Stimulated activated CD4-positive, alpha-beta T cell treated with anti-CD3 and anti-CD28 coated beads, Interleukin-2, amount 100 ng/mL, for 4 hours (primary cell): ENCODE measurements at places on chromosomes 16 and 17.

- peak; percentile 53 for DNase-seq
Measured at GRCh38 chr17:77451245-77451893, 310.6 kb downstream of the SEC14L1 start.

DNA sequence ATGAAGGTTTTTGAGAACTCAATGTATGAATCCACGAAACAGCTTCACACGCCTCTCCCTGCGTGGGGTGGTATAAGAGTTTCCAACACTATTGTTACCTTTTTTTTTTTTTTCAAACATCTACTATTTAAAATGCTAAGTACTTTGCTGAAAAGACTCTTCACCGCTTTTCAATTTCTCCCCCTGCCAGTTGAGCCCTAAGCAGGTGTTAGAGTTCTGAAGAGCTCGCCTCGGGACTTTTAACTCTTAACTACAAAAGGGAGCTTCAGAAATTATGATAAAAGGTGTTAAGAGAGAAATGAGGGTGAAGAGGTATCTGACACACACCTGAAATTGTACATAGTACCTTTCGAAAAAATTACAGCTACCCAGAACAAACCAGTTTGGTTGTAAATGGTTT is 20.9 kb upstream of the PSMD7 start:
- no peak for DNase-seq

DNA sequence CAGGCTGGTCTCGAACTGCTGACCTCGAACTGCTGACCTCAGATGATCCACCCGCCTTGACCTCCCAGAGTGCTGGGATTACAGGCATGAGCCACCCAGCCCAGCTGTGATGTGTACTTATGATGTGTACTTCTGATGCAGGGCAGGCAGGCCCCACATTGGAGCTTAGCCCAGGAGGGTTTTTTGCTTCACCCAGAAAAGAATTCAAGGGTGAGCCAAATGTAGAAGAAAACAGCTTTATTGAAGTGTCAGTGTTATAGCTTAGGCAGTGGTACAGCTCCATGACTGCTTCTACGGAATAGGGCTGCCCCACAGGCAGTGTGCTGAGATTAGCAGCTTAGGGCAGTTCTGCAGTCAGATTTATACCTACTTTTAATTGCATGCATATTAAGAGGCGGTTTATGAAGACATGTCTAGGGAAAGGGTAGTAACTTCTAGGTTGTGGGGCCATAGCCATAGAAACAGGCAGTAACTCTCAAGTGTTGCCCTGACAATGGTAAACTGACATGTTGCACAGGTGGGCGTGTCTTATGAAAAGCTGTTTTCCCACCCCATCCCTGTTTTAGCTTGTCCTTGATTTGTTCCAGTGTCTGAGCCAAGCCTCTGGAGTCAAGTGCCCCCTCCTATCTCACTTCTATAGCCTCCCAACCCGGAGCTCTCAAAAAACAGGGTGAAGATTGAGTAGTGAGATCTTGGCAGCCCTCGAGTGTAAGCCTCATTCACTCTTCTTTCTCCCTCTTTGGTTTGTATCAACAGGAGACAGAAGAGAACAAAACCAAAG is 24.1 kb upstream of the POLR3E start:
- no peak for DNase-seq

GRCh38 chr17:58120195-58120822 is 27.9 kb upstream of the OR4D1 start:
- DNase-seq = peak; percentile 9

DNA sequence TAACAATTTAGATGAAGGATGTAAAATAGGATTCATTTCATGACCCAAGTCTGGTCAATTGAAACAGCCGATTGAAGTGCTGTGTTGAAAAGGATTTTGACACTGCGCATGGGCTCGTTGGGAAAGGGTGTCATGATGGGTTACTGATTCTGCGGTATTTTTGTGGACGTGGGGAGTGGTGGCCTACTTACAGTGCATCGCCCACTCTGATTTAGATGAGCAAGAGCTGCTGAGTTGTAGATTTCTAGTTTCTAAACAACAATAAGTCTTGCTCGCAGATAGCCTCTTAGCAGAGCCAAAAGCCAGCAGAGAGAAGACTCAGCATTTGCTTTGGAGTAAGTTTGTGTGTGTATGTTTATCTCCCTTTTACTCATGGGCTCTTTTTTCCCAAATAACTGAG is 731.0 kb downstream of the MAF start:
- no peak for DNase-seq

- DNase-seq = no peak
Measured at GRCh38 chr16:25709213-25709612, 17.5 kb downstream of the HS3ST4 start.

GRCh38 chr17:59696682-59697277 is 10.4 kb downstream of the PTRH2 start:
- no peak for DNase-seq

DNA sequence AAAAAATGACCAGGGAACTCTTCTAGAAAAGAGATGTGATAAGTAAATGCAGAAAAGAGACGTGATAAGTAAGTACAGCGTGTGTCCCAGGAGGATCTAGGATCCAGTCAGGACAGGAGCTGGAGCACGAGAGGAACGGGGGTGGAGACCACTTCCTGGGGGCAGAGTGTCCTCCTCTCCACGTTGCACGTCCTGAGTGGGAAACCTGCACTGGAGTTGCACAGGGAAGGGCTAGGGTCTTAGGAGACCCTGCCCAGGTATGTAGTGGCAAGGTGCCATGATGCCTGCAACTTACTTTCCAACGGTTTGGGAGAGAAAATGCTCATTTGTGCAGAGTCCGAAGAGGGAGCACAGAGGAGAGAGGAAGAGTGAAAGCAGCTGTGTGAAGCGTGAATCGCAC is 55.8 kb downstream of the RNF213 start:
- no peak for DNase-seq

DNA sequence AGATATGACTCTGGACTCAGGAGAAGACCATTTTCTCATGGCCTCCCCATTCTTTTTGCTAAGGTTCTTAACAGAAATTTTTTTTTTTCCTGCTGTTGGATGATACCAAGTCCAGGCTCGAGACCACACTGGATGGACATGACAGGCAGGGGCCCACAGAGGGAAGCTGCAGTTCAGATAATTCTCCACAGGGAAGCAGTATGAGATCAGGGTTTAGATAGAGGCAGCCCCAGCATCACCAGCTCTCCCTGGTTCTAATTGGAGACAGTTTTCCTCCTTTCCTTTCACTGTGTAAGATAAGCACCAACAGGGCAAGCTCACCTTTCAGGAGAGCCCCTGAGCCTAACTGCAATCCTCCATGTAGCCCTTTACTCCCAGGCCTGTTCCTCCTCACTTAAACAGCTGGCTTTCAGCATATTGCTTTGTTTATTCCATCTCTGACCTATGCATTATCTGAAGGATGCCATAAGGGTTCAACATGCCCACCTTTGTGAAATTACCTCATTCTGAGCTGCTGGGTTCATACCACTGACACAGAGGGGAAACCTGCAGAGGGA is 108.1 kb downstream of the SNX11 start:
- DNase-seq = no peak

GRCh38 chr16:54243202-54243601 is 43.4 kb downstream of the IRX3 start:
- no peak for DNase-seq

DNA sequence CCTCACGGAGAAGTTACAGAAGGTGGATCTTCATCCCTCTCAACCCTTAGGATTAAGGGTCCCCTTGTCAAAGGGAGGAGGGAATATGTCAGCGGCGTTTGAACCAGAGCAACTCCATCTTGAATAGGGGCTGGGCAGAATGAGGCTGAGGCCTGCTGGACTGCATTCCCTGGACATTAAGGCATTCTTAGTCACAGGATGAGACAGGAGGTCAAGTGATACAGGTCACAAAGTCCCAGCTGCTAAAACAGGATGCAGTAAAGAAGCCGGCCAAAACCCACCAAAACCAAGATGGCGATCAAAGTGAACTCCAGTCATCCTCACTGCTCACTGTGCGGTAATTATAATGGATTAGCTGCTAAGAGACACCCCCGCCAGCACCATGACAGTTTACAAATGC is 36.7 kb downstream of the RBFOX3 start:
- no peak for DNase-seq

DNA sequence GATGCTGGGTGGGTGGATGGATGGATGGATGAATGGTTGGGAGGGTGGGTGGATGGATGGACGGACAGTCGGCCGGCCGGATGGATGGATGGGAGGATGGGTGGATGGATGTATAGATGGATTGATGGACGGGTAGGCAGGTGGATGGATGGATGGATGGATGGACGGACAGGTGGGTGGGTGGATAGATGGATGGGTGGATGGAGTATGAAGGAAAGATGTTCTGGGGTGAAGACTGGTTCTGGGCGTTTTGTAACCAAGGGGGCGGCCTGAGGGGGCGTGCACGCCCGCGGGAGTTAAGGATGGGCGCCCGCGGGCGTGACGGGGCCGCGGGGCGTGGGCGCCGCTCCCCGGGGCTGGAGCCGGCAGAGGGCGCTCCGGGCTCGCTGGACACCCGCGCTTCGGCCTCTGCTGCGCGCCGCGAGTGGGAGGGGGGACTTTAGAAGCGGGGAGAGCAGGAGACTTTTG is at the start of gene NECAB2:
Gene NECAB2 (plus strand): TSS at position 407 of the 468 bp plus-strand sequence. CDS start 405 bp downstream, outside the sequence.
- DNase-seq = no peak

- DNase-seq = no peak
Measured at GRCh38 chr17:4072487-4073157, 70.2 kb downstream of the ZZEF1 start.

DNA sequence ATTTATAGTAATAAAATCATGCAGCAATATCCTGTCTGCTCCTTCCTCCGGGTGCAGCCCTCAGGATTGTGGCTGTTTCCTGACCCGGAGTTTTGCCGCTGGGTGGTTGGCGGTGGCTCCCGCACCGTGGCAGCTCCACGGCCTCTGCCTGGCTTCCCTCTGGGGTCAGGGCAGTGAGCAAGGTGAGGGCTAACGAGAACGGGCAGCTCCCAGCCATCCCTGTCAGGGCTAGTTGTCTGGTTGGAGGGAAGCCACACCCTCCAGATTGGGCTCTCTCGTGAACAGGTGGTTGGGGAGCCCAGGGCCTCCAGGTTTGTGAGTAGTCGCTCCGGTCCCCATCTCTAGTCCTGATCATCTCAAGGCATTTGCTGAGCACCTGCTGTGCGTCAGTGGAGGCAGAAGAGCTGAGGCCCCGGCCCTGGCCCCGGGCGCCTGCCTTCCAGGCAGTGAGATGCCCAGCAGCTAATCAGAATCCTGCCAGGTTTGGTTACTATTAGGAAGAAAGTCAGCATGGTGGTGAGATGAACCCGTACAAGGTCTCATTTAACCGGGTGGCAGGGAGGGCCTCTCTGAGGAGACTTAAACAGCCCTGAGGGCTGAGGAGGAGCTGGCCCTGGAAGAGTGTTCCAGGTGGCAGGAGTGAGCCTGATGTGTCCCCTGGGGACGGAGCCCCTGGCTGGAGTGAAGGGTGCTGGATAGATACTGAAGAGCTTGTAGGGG is 2.3 kb upstream of the NUDT16L1 start:
- no peak for DNase-seq

GRCh38 chr16:25812215-25812614 is 120.5 kb downstream of the HS3ST4 start:
- no peak for DNase-seq

GRCh38 chr16:1308036-1308976 is 1.1 kb upstream of the UBE2I start:
- no peak for DNase-seq

DNA sequence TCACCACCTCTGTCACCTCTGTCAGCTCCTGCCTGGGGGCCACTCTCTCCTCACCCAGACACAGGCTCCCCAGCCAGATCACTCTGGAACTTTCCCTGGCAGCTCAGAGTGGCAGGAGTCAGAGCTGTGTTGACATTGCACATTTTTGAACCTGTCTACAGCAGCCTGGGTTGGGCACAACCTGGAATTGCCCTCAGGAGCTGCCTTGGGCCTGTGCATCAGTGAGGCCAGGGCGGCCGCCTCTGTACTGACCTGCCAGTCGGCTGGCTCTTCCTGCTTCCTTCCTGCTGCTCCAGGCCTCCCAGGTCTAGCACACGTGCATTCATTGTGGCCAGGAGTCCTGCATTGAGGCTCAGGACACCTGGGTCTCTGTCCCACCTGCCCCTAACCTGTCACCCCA is 14.2 kb upstream of the TMEM11 start:
- no peak for DNase-seq

DNA sequence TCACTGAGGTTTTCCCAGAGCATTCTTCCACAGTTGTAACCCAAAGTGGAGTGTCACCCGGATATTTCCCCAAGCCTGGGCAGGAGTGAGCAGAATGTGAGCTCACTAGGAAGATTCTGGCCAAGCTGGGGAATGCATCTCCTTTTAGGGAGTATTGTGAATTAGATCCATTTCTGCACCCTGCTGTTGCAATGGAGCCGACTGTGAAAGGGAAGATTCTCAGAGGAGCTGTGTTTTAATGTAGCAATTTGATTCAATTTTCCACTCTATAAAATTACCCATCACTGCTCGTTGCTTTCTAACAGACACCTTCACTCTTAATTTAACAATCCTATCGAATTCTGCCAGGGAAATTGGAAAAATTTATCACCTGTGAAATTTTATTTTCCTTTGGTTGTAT is 70.8 kb downstream of the SNX11 start:
- no peak for DNase-seq

DNA sequence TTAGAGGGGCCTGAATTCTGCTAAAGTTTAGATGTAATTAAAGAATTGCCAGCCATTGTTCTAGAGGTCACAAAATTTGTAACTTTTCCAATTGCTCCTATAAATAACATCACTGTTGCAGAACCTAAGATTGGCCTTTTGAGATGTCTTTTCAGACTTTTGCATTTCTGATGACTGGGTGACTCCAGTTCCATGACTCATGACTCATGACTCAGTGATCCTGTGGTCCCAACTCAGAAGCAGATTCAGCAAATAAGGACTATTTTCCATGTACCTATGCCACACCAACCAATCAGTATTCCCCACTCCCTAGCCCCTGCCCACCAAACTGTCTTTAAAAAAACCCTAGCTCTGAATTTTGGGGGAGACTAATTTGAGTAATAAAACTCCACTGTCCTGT is 740.9 kb downstream of the CDH8 start:
- no peak for DNase-seq

GRCh38 chr16:48818257-48818656 is 208.3 kb upstream of the N4BP1 start:
- no peak for DNase-seq

DNA sequence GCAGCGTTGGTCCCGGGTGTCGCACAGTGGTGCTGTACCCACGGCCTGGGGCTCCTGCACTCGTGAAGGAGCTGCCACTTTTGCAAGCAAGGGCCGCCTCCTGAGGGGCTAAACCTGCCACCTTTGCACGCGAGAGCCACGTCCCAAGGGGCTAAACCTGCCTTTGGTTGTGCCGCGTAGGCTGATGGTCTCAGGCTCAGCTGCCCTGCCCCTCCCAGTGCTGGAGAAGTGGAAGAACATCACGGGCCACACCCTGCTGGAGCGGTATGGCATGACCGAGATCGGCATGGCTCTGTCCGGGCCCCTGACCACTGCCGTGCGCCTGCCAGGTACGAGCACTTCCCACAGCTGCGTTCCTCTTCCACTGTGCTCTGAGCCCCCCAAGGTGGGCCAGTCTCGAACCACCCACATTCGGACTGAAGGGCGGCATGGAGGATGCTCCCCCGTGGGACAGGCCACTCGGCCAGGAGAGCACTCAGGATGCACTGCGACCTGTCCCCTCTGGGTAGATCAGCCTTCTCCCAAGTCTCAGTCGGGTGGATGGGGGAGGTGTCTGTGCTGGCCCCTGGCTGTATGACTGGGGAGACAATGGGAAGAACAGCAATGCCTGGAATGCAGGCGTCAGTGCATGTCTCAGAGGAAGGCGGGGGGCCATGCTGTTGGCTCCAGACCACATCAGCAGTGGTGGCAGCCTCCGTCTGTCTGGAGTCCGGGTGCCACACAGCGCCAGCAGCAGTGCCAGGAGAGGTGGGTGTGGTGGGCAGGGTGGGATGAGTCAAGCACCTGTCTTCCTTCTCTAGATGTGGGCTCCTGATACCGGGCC is 20.7 kb downstream of the ACSF3 start:
- no peak for DNase-seq
